Cerebellum (tissue), 4 donors: ENCODE measurements at places on chromosomes 11 and 22. TPM values are rescaled to one million over a fixed set of nuclear protein-coding genes. Genes with fewer than 3 reads are reported as not detected.

Gene WT1
- not detected for total RNA-seq

Gene OR51B5
- 1.6 TPM for total RNA-seq

Gene MS4A12
- total RNA-seq, result not detected

Gene C11orf87
- 34.8 TPM for total RNA-seq

Gene PLA2G6
- total RNA-seq, result 19.9 TPM

Gene GLB1L2
- 2.8 TPM for total RNA-seq

Gene OR5AN1
- total RNA-seq, result not detected

DNA sequence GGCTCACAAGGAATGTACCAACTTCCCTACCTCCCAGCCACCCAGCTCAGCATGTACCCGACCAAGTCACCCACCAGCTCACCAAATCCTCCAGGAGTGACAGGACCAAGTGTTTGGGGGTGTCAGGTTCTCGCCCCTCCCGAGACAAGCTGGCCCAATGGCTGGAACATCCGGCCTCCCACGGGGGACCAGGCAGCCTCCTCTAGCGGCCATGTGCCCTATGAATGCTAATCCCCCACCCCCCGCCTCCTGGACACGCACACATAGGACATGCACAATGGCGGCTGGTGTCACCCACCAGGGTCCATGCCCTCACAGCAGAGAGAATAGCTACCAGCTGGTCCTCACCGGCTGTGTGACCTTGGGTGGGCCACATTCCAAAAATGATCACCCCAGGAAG, 151.0 kb downstream of the MN1 start:
- no peak for DNase-seq

- no peak for DNase-seq
These were observed 15.0 kb downstream of the PDGFB start for GRCh38 chr22:39229688-39230260.

DNA sequence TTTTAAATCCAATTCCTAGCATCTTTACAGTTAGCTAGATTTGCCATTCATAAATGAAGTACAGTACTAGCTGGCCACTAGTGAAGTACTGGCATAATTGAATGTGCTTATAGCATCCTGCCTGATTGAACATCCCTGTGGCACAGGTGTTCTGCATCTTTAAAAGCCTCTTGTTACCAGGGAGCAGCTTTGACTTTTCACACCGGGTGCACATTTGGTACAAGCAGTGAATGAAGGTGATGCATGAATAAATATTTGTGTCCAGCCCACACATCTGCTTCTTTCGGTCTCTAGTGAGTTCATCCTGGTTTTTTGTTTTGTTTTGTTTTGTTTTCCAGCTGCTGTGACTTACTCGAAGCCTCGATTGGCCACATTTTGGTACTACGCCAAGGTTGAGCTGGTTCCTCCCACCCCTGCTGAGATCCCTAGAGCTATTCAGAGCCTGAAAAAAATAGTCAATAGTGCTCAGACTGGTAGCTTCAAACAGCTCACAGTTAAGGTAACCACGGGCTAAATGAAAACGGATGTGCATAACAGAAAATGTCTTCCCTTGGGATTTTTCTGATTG, 5.3 kb downstream of the ATP5MG start:
- DNase-seq, result no peak

GRCh38 chr11:86914865-86915519, 40.2 kb downstream of the FZD4 start:
- DNase-seq, result no peak

DNA sequence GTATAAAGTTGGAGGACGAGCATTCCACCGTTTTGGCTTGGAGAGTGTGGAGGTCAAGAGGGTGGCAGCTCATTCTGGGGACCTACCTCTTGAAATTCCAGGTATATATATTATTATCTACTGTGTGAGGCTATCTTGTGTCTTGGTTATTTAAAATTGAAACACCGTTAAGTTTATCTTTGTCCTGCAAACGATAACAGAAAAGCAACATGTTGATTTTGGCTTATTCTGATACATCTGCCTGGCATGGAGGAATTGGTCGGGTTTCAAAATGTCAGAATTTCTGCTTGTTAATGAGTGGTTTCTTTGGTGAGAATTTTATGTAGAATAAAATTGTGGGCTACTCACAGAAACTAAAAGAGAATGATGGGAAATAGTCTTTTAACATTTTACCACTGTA, 54.4 kb downstream of the SVIP start:
- DNase-seq, result no peak

DNA sequence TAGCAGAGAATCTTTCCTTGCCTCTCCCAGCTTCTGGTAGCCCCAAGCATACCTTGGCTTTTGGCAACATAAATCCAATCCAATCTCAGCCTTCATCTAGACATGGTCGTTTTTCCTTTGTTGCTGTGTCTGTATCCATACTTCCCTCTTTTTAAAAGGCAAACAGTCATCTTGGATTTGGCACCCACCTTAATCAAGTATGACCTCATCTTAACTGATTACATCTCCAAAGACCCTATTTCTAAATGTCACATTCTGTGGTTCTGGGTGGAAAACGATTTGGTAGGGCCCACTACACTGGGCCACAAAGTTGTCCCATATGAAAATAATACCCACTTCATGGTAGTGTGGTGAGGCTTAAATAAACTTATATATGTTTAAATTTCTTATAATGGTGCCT, 852 bp downstream of the BUD13 start:
- no peak for DNase-seq

DNA sequence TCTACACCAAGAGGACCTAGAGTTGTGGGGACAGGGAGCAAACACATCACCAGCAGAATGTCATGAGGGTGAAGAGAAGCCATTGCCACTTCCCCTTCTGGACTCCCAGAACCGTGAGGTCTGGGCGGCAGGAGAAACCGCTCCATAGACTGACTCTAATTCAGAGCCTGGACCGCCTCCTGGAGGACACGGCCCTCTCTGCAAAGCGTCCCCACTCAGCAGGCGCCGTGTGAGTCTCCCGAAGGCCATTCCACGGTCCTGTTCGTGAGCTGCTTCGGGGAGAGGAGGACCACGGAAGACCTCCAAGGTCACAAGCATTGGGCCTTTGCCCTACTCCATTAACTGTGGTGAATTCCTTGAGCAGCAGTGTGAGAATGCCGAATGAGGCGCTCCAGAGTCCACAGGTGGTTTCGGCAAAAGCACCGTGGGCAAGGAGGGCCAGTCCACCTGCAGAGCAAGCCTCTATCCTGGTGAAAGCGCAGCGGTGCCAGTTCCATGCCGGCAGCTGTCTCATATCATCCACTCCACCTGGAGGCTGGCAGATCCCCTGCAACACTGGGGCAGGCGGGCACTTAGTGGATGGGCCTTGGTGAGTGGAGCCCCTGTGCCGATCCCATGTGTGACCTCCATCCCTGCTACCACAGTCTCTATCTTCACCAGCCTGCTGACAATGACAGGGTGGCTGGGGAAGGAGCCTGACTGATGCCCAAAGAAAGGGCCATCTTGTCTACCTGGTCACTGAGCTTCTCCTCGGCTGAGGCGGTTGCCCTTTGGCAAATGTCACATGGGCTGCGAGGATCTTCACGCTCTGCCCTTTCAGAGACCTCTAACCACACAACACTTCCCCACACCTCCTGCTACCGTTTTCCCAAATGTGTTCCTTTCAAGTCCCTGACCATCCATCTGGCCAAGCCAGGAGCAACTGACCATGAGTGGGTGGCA, 7.5 kb downstream of the C11orf21 start:
- no peak for DNase-seq

GRCh38 chr11:23564370-23564769, 704.1 kb upstream of the CCDC179 start:
- DNase-seq, result no peak

- no peak for DNase-seq
These were observed 387.0 kb downstream of the NXPE2 start for GRCh38 chr11:115065314-115065713.

DNA sequence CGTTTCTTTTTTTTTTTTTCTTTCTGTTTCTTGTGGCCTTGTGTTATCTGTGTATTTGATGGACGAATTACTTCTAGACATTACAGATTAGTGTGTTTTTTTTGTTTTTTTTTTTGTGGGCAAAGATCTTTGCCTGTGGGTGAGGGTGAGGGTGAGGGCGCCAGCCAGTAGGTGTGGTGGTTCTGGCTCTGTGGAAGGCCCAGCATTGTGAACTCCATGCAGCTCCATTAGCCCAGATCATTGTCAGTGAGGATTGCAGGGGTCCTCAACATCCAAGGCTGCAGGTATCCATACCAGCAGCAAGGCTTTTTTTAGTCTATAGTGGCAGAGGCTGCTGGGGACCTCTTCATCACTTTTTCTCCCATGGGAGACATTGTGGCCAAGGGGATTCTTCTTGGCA, 13.7 kb downstream of the BIRC2 start:
- DNase-seq, result no peak

DNA sequence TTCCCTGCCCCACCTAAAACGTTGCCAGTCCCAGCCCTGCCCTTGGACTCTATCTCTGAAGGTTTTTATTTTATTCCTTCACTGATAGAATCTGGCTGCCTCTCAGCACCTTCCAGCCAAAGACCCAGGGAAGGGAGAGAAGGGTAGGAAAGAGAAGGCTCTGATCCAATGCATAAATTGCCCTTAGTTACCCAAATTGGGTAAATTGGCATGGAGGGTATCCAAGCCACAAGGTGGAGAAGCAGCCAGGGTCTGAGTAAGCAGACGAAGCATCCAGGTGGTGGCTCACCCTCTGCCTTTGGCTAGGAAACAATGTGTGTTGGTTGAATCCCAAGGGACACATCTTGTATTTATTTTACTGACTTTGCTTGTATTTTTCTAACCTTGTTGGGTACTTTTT, 89.0 kb downstream of the FEZ1 start:
- peak; percentile 56 for DNase-seq

DNA sequence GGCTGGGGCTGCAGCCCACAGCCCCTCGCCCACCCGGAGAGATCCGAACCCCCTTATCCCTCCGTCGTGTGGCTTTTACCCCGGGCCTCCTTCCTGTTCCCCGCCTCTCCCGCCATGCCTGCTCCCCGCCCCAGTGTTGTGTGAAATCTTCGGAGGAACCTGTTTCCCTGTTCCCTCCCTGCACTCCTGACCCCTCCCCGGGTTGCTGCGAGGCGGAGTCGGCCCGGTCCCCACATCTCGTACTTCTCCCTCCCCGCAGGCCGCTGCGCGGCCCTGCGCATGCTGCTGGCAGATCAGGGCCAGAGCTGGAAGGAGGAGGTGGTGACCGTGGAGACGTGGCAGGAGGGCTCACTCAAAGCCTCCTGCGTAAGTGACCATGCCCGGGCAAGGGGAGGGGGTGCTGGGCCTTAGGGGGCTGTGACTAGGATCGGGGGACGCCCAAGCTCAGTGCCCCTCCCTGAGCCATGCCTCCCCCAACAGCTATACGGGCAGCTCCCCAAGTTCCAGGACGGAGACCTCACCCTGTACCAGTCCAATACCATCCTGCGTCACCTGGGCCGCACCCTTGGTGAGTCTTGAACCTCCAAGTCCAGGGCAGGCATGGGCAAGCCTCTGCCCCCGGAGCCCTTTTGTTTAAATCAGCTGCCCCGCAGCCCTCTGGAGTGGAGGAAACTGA, 731 bp downstream of the GSTP1 start:
- peak; percentile 62 for DNase-seq

- DNase-seq, result no peak
These were observed 67.6 kb upstream of the GNAZ start for GRCh38 chr22:23002612-23003180.

GRCh38 chr22:35846804-35847203, 129.1 kb downstream of the APOL5 start:
- no peak for DNase-seq

- DNase-seq, result no peak
These were observed 27.2 kb downstream of the FEZ1 start for GRCh38 chr11:125468852-125469251.

- DNase-seq, result no peak
These were observed 1276.9 kb downstream of the TBC1D22A start for GRCh38 chr22:48039326-48039725.

DNA sequence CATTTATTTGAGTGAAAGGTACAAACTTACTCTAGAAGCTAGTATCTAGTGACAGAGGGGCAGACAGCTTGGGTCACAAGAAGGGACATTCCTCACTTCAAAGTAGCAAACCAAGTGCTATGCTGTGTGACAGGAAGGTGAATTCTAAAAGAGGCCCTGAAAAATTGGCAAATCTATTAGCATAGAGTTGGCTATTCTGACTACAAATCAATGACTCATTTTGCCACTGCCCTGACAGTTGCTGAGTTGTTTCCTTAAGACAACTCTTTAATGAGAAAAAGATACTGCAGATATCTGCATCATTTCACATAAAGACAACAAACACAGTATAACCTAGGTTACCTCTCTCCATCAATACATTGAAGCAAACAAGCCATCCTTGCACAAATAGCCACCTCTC, 524.0 kb upstream of the LRRC4C start:
- no peak for DNase-seq

- DNase-seq, result peak; percentile 93
These were observed 13.8 kb downstream of the PHLDB1 start for GRCh38 chr11:118621071-118621783.

DNA sequence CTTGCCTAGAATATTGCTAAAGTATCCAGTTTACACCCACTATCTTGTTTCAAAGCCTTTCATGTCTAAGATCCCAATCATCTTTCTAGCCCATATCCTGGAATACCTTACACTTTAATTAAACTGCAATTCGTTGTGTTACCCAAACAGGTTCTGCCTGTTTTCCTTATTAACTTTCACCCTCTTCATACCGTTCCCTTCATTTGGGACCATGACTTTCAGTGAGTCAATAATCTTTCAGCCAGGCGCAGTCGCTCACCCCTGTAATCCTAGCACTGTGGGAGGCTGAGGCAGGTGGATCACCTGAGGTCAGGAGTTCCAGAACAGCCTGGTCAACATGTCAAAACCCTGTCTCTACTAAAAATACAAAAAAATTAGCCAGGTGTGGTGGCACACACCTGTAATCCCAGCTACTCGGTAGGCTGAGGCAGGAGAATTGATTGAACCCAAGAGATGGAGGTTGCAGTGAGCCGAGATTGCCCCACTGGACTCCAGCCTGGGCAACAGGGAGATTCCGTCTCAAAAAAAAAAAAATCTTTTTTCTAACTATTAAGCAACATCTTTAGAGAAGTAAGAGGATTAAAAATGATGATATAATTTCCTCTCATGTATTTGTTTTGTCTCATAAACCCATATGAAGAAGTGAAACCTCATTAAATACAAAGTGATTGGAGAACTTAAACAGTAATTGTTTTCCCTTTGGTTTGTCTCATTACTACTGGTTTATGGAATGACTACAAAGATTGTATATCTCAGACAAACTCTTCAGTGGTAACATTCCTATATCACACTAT, 20.7 kb downstream of the DMC1 start:
- DNase-seq, result no peak

DNA sequence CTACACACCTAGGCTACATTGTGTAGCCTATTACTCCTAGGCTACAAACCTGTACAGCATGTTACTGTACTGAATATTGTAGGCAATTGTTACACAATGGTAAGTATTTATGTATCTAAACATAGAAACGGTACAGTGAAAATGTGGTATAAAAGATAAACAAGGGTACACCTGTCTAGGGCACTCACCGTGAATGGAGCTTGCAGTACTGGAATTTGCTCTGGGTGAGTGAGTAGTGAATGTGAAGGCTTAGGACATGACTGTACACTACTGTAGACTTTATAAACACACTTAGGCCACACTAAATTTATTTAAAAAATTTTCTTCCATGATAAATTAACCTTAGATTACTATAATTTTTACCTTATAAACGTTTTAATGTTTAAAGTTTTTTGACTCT, 171.7 kb upstream of the NCAM1 start:
- DNase-seq, result no peak
